ENCODE measurements at places on chromosomes 7 and 10.

GRCh38 chr7:105775580-105775979, 100.8 kb downstream of the ATXN7L1 start:
- DNase-seq, result no peak

DNA sequence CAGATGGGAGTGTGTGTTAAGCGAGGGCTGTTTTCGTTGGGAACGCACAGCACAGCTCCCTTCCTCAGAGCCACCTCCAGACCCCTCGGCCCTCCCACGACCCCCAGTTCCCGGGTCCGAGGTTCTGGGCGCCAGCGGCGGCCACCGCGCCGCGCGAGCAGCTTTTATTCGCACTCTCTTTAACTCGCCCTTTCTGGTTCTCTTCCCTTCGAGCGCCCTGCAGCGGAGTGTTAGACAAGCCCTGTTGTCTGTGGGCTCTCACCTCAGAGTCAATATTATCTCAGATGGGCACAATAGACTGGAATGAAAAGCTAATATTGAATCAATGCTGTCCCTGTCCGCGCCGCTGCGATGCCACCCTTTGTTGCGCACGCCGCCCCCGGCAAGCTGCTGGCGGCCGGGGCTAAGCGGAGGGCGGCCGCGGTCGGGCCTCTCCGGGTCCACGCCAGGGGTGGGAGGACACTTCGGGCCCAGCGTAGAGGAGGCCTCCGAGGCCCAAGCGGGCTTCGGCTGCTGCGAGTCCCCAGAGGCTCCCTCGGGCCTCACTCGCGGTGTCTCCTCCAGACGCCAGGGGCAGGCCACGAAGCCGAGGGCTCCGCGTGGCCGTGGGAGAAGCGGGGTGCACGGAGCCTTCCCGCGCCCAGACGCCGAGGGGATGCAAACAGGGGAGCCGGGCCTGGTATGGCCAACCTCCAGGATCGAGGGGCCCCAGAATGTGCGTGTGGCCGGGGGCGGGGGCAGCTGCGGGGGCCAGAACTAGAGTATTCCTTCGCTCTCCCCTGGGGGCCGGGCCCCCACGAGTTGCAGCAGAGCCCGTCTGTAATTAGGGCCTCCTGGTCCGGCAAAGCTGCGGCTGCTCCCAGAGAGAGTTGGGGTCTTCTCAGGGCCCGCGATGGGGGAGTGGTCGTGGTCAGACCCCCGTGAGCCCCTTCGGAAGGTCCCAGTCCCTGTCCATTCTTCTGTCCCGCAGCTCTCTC, 7.9 kb upstream of the EMX2 start:
- no peak for DNase-seq

- DNase-seq, result no peak
Measured at GRCh38 chr10:122669842-122670241, 29.8 kb downstream of the C10orf120 start.

- no peak for DNase-seq
Measured at GRCh38 chr7:134784251-134785049, 5.0 kb downstream of the CALD1 start.

- DNase-seq, result no peak
Measured at GRCh38 chr7:80060218-80060806, 74.3 kb upstream of the GNAI1 start.

Data from upper lobe of left lung (tissue), 6 donors.